ENCODE measurements at places on chromosomes 16 and 17.

DNA sequence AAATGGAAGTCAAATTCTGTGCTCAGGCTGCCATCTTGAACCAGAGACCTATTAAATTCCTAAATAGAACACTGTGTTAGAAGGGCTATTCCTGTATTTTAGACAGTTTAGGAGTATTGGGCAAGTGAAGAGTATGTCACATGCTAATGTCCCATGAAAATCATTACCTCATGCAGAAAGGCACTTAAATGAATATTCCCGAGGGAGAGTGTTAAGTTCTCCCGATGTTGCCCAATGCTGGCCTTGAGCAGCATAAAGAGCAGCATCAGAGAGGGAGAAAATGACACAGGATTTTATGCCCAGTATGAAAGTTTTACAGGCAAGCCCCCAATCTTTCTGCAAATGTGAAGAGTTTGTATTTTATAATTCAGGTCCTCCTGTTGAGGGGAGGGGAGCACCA is 28.2 kb upstream of the SHISA6 start:
- no peak for DNase-seq

DNA sequence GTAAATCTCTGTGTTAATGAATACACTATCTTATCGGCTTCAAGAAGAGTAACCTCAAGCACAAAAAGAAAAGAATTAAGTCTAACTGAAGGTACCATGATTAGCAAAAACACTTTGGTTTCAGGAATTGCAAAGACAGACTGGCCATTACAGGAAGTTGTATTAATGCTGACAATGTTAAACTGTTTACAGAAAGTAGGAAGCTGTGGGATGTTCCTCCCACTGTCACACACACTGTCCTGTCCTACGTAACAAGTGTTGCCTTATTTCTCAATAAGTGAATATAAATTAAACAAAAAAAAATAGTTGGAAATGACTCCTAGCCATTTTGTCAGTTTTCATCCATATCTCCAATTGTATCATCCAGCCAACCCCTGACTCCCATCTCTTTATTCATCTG is 8.6 kb downstream of the GNA13 start:
- no peak for DNase-seq

DNA sequence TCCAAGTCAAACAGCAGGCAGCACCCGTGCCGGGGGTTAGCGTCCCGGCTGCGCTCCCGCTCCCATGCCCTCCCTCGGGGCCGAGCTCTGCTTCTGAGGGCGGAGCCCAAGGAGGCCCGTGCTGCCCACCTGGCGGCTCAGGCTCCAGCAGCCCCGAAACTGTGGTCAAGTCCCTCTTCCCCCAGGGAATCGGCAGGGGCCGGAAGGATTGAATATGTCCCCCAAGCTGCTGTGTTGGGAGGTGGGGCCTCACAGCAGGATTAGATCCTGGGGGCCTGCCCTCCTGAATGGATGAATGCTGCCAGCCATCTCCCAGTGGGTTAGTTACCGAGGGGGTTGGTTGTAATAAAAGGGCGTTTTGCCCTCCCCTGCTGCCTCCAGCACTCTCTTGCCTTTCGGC is 33.9 kb downstream of the MAP2K3 start:
- DNase-seq, result no peak

DNA sequence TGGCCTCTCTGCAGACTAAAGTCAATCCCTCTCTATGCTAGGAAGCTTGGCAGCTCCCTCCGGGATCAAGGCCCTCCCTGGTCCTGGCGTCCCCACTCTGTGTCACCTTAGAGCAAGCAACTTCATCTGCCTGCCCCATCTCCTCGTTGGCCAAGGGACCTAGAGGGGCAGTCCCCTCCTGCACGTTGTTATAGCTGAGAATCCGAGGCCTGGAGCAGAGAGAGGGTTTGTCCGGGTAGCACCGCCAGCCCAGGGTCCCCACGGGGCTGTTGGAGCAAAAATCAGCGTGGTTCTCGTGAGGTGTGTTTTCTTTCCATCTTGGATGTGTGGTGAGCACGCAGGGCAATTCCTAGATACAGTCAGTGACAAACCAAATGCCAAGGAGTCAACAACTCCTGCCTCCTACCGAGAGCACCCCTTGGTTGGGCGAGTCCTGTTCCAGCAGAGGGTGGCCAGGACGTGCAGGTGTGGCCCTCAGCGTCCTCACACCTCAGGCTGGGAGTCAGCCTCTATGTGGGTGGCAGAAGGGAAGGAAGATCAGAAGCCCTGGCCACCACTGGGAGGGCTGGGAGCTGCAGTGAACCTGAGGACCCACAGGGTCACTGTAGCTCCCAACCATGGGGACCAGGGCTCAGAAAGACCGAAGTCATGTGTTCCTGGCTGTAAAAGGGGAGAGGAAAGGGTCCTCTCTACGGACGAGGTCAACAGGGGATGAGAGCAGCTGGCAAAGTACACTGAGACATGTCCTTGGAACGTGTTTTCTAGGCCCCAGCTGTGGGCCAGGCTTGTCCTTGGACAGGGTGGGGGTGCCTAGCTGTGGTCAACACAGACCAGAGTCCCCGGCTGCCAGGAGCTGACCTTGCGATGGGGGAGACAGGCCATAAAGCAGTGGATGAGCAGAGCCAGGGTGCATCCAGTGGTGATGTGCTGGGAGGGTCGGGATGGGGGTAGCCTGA is 85.6 kb upstream of the CIBAR2 start:
- DNase-seq, result no peak

DNA sequence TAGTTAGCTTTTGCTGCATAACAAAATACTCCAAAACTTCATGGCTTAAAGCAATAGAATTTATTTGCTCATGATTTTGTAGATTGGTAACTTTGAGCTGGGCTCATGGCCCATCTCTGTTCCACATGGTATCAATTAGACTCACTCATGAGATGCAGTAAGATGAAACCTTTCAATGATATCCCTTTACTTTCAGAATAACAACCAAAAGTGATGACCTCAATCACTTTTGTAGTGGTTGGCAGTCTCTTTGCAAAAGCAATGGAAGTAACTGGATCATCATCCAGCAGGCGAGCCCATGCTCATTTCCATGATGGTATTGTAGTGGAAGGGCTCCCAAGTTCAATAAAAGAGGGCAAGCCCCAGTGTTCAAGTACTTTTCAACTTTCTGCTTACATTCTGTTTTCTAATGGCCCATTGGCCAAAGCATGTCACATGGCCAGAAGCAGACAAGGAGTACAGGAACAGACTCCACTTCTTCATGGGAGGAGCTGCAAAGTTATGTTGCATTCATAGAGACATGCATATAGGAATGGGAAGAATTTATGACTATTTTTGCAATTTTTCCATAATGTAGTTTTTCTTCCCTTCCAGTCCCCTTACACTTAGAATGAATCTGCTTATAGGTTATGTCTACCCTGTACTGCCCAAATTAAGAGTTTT is 41.7 kb downstream of the EFCAB5 start:
- no peak for DNase-seq

DNA sequence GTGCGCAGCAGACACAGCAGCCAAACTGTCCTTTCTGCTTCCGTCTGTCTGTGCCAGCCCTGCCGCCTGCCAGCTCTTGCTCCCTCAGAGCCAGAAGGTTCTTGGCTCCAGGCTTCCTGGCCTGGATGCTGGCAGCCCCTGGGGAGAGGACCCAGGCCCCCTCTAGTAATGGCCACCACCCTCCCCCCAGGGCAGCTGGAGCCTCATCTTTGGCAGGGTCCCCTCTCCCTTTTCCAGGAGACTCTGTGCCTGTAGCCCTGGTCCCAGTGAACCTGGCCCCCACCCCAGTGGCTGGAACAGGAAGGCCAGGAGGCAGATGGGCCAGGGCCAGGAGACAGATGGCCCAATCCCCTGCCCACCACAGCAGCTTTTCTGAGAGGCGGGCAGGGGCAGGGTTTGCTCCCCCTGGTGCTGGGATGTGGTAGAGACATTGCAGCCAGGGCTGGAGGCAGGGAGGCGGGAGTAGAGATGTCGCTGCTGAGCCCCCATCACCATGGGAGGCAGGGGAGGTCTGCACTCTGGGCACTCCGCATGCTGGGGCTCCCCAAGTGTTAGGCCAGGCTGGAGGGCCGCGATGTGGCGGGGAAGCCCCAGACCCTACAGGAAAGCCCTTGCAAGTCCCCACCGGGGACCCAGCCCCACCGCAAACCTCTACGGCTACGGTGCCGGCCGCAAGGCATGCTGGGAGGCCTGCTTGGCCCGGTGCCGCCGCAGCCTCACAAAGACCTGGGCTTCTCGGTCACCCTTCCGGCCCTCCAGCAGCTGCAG is 16.7 kb downstream of the UNC13D start:
- no peak for DNase-seq

DNA sequence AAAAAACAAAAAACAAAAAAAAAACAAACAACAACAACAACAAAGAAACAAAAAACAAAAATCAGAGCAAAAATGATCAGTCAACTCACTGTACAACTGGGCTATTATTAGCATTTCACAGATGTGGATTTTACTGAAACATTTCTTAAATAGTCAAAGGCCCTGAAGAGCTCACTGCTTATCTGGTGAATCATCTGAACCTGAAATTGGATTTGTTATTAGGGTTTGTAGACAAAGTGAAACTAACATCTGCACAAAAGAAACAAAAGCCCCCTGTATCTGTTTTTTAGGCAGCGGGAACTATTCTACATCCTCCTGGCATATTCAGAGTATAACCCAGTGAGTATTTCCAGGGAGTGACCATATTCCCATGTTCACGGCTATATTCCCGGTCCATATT is 32.6 kb upstream of the KSR1 start:
- DNase-seq, result no peak

DNA sequence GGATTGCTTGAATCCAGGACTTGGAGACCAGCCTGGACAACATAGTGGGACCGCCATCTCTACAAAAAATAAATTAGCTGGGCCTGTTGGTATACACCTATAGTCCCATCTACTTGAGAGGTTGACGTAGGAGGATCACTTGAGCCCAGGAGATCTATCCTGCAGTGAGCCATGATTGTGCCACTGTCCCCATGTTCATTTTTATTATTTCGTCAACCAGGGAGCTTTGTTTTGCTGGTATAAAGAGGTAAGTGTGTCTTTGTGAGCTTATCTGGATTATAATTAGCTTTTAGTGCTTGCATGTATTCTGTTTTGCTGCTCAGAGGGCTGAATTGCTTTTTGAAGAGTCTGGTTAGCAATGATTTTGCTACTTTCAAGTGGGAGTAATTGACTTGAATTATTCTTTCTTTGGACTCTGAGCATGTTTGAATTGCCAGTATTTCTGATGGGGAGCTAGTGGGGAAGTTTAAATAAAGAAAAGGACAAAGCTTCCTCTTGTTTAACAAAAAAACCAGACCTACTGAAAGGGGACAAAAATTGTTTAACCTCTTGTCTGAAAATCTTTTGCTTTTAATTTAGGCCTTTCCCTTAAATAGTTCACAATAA is 31.6 kb upstream of the BCAS3 start:
- DNase-seq, result peak; percentile 2

GRCh38 chr16:11470676-11471415 is 115.9 kb downstream of the LITAF start:
- DNase-seq, result no peak

- no peak for DNase-seq
These were observed 28.1 kb downstream of the BANP start for GRCh38 chr16:87979352-87979751.

GRCh38 chr17:27430882-27431491 is 25.3 kb upstream of the KSR1 start:
- no peak for DNase-seq

DNA sequence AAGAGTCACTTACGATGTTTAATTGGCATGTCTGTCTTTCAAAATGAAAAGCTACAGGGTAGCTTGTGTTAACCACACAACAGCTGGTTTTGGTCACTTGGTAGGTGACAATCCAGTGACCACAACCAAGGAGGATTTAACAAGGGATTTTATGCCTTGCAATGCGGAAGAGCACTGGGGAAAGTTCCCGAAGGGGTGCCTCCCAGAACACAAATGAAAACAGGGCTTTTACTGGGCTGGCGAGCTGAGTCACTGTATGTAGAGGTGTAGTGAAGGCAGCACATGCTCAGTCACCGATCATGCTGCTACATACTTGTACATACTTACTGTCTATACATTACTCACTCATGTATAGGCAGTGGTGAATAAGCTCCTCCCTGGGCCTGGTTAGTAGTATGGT is 483.5 kb downstream of the CDH13 start:
- no peak for DNase-seq

- DNase-seq, result no peak
These were observed 56.8 kb upstream of the RPH3AL start for GRCh38 chr17:409308-409847.

- peak; percentile 0 for DNase-seq
These were observed 450.3 kb upstream of the PSMD7 start for GRCh38 chr16:73846356-73846755.

GRCh38 chr17:39014795-39015545 is 47.8 kb upstream of the FBXO47 start:
- DNase-seq, result no peak

DNA sequence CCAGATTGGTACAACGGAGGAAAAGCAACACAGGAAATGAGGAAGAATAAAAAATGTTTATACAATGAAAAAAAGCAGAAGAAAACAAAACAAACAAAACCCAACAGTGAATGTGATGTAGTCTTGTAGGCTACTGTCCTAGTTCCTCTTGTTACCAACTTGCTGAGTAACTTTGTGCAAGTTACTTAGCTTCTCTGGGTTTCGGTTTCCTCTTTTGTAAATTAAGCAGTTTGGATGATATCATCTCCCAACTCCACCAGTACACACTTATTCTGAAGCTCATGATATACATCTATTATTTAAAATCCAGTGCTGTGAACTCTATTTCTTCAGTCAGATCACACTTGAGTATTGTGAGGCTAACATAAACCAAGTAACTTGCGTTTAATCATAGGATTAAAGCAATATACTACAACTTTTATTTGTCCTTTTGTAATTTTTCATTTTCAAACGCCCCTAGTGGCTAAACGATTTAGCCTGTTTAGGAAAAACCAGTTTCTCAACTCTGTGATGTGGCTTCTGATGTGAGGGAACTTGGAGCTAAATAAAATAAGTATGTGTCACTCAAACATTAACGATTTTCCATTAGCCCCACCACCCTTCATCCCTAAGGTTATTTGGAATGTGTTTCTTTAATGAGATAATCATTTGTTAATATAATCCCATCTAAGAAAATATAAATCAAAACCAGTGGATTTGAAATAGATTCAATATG is 1.4 kb upstream of the UNK start:
- DNase-seq, result no peak

- DNase-seq, result no peak
These were observed 78.4 kb downstream of the ANKFN1 start for GRCh38 chr17:56231693-56232092.

- DNase-seq, result no peak
These were observed 18.6 kb downstream of the CD300LF start for GRCh38 chr17:74694081-74694480.

DNA sequence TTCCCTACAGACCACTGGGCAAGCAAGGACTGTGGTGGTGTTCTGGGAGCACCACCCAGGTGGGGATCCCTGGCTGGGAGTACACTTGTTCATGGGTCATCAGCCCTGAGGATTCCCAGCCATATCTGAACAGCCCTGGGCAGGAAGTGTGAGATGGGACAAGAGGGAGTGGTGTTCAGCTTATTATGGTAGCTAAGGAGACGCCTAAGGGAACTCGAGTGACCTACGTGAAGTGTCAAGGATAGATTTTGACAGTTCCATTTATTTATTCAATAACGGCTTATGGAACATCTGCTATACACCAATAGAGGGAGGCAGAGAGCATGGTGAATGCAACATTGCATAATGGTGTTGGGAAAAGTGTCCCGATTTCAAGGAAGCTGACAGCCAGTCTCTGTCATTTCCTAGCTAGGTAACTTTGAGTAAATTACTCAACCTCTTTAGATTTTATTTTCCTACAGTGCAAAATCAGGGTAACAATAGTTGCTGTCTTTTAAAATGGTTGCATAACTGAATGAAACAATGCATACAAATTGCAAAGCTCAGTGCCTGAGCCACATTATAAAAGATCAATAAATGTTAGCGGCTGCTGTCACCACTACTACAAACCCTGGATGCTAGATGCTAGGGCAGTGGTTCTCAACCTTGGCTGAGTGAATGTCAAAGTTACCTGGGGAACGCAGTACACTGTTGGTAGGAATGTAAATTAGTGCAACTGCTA is 534.1 kb downstream of the GRIN2A start:
- no peak for DNase-seq
